NCI-H82 (cell line): ENCODE measurements at places on chromosomes 3 and 15.

GRCh38 chr3:128415773-128416577 lies 50.7 kb downstream of the DNAJB8 start:
- DNase-seq, result no peak

DNA sequence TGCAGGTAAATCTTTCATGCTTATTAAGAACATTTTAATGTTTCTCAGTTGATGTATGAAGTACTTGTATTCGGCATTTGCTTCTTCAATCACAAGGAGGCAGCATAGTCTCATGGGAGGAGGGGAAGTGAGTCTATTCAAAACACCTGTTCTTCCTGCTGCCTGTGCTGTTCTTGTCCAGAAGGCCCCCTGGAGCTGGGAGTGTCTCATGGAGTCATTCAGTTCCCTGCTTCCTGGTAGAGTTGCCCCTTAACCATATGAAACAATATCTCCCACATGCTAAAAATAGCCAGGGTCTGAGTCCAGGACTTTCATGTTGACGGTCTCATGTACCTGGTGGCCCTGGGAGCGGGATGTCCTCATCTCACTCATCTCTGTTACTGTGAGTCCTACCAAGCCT lies 15.5 kb upstream of the PPP1R2 start:
- peak; percentile 88 for DNase-seq

GRCh38 chr3:4736284-4736861 lies 242.9 kb upstream of the BHLHE40 start:
- no peak for DNase-seq

GRCh38 chr3:172057059-172057458 lies 17.7 kb downstream of the FNDC3B start:
- no peak for DNase-seq

DNA sequence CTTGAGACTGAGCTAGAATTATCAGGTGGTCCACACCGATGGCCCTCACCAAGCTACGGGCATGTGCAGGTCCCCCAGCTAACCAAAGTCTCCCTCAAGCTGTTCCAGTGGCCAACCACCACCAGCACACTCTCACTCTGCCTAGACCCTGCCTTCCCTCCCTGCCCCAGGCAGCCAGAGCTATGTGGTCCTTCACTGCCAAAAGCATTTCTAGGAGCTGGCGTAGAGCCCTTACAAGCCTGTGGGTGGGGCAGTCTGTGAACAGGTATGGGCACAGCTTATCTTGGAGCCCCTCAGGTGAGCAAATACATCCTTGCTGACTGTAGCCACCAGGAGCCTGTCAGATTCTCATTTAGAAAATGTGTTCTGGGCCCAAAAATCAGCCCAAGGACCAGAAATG lies 159.8 kb upstream of the PPP2R3A start:
- DNase-seq, result no peak

DNA sequence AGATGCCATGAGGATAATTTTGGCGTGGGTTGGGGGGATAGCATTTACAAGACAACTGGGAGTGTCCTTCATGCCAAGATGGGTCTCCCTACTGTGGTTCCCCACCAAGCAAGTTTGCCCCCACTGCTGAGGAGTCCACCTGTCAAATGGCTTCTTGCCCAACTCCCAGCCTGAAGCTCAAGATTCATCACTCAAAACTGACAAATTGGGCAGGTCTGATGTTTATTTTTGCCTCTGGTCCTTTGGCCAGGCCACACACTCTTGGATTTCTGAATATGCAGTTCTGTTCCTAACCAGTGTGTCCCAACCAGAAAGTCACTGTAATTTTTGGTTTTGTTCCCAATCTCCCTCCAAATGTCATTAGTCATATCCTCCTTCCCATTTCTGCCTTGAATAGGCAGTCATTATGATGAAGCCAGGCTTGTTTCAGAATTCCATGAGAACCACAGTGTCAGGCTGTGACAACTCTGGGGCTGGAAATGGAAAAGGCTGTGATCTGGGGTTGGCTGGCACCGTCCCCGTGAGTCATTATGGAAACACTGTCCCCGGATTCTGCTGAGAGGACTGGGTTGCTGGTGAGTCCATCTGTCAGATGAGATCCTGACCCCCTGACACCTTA lies 29.3 kb upstream of the MEF2A start:
- no peak for DNase-seq

GRCh38 chr3:89572261-89572660 lies 464.8 kb downstream of the EPHA3 start:
- DNase-seq, result no peak

- DNase-seq, result no peak
Measured at GRCh38 chr15:24919446-24919845, 35.3 kb upstream of the SNRPN start.

DNA sequence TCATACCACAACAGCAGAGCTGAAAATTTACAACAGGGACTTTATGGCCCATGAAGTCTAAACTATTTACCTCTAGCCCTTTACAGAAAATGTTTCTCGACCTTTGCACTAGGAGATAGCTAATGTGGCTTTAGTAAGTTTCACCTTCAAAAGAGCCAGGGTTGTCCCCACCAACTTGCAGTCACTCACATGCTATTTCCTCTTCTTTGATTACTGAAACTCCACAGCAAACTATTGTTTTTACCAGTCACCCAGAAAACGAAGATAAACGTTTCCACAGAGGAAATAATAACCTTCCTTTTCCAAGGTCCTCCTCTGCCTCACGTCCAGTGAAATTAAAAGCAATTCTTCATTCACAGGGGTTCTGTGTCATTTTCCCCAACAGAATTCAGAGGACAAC lies 48.2 kb downstream of the WWTR1 start:
- DNase-seq, result no peak

GRCh38 chr15:78212546-78213424 lies 21.6 kb downstream of the ACSBG1 start:
- DNase-seq, result no peak

DNA sequence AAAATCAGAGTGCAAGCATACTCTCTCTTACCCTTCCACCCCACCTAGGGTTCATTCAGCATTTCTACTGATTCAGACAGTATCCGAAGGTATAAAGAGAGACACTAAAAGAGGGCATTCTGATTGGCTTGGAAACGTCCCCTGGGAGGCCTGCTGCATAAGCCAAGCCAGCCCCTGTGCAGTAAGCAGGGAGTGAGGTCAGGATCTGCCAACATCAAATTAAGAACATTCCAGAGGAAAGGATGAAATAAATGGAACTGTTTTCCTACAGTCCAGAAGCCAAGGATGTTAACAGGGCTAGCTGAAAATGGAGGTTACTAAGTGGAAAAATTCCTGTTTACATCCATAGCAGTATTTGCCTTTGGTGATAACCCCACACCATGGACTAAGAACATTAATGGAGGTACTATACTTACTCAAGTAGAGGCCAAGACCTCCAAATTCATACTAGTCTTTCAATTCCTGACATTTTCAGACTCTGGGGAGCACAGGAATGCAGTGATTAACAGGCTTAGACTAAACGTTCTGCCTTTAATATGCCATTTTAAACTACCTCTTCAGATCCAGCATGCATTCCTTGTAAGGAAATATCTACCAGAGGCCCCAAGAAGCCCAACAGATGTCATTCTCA lies 34.5 kb downstream of the NPTN start:
- DNase-seq, result no peak

GRCh38 chr3:39067286-39067685 lies 15.5 kb downstream of the WDR48 start:
- DNase-seq, result no peak

DNA sequence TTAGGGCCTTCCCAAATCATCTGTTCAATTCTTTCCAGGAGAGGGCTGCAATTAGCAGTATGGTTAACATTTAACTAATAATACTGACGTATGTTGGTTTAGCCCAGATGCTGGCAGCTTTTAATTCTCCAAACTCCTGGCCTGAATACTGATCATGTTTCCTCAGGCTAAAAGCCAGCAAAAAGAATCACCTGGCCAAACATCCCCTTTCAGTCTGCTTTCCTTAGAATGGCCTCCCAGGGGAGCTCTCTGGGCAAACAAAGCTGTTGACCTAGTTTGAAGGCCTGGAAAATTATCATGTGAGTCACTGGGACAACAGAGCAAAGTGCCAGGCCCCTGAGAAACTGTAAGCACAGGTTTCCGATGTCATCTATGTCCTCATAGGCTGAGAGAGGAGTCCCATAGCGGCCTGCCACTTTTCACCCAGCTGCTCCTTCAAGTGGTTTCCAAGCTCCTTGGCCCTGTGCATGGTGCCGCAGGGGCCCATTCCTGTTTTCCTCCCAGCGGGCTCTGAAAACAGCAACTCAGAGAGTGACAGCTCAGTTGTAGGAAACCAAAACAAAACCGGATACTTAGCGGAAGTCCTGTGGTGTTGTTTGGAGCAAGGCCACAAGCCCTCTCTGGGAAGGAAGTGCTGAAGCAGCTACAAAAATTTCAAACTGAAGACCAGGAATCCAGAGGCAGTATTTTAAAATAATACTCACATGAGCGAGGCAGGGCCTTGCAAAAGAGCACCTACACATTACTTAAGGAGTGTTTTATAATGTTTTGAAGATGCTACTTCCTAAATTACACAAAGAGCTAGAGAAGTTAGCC lies 36.5 kb upstream of the RAB11A start:
- peak; percentile 58 for DNase-seq

- no peak for DNase-seq
Measured at GRCh38 chr3:36743826-36744225, 20.5 kb downstream of the DCLK3 start.

DNA sequence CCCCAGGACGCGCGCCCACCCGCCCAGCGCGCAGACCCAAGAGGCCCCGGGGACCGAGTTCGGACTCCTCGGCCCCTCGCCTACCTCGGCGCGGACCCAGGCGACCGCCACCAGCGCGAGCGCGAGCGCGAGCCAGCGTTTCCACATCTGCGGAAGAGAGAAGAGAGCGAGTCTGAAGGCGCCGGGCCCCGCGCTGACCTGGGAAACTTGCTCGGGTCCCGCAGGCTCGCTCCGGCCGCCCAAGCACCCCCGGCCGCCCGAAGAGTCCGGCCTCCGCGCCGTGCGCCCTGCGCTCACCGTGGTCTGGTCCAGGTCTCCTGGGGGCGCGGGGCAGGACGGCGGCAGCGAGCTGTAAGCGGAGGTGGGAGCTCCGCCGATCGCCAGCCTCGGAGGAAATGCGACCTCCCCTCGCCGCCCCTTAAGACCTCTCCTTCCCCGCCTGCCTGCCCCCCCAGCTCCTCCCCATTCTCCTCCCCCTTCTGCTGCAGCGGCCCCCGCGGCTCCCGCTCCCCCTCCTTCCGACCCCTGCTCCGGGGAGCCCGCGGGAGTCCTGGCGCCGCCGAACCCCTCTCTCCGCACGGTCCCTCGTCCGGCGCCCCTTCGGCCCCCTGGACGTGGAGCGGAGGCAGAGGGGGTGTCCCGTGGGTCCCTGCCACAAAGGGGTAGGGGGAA lies at the start of gene FSTL1:
Gene FSTL1 (minus strand): TSS at position 393 of the 672 bp plus-strand sequence. CDS start 246 bp downstream, at position 147.
- peak; percentile 66 for DNase-seq

- no peak for DNase-seq
Measured at GRCh38 chr3:133843634-133844033, 38.0 kb downstream of the SRPRB start.

DNA sequence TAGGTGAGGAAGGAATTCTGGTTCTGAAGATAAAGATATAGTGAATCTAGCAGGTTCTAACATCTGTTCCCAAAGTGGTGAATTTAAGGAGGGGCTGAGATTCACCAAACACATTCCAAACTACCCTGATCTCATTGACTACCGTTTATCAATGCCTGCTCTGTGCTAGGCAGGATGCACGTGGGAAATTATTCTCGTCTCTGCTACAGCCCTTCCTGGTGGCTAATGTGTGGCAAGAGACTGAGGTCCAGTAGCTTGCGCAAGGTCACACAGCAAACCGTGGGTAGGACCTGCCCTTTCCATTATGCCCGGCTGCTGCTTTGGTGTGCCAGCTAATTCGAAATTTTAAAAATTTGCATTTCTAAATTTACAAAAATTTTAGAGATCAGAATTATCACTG lies 209.5 kb upstream of the TRIM42 start:
- no peak for DNase-seq

DNA sequence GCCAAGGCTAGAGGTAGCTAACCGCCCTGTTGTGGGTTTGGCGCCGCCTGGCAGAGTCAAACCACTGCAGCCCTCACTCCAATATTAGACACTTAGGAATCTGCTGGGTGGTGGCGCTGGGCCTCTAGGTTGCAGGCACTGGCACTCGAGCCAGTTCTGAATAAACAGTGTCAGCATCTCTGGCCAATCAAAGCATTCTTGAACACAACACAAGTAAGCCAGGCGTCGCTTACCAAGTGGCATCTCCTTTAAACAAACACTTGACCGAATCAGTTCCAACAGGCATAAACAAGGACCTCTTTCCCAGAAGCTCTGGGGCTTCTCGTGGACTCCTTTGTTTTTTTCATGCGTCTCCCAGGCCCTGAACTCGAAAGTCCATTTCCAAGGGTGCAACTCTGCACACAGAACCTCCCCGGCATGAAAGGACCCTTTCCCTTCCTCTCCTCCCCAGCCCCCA lies 82.3 kb downstream of the LRIG1 start:
- no peak for DNase-seq

DNA sequence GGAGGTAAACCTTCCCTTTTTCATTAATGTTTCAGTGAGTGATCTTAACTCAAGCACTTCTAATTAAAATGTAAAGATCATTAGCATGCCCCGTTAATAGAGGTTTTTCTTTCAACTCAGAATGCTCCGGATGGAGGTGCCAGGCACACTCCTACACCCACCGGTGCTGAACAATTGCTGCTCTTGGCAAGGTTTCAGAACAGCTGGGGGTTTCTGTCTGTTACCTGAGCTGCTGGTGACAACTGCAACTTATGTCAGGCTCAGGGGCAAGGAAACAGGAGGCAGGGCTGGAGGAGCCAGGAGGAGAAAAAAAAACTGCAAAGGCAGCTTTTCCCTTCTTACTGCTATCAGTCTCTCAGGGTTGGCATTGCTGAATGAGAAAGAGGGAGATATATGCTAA lies 250.1 kb downstream of the DIPK2A start:
- peak; percentile 65 for DNase-seq

- no peak for DNase-seq
Measured at GRCh38 chr3:7695049-7695448, 806.6 kb upstream of the LMCD1 start.

DNA sequence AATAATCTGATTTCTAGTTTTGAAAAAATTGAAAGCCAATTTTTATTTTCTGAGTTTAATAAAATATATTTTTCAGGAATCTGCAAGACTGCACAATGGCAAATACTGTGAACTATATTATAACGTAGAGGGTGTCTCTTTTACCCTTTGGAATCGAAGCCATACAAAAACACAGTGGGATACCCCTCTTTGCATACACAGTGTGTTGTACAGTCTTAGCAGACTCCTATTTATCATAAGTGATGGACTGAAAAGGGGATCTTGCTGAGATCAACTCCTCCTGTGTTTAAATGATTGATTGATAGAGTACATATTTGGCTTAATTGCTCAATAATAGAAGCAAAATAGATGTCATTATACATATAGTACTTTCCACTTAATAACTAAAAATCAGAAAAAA lies 981.2 kb downstream of the NSUN3 start:
- DNase-seq, result no peak

DNA sequence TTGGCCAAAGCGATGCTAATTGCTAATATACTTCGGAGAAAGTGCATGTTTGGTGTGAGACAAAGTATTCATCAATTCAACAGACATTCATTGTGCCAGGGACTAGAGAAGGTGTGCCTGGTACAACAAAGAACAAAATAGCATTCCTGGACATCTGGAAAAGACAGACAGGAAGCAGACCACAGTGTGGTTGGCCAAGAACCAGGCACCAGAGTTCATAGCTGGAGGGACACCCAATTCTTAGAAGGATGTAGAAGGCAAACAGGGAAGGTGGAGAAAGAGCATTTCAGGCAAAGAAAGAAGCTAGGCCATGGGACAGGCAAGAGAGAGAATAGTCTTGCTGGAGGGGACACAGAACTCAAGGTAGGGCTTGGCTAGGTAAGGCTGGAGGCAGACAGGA lies 105.8 kb upstream of the ETV5 start:
- no peak for DNase-seq
